ENCODE measurements at places on chromosomes 3 and 15.

GRCh38 chr15:67079361-67079760 is 14.0 kb downstream of the SMAD3 start:
- DNase-seq: no peak

GRCh38 chr3:134838599-134838998 is 43.5 kb downstream of the EPHB1 start:
- no peak for DNase-seq

DNA sequence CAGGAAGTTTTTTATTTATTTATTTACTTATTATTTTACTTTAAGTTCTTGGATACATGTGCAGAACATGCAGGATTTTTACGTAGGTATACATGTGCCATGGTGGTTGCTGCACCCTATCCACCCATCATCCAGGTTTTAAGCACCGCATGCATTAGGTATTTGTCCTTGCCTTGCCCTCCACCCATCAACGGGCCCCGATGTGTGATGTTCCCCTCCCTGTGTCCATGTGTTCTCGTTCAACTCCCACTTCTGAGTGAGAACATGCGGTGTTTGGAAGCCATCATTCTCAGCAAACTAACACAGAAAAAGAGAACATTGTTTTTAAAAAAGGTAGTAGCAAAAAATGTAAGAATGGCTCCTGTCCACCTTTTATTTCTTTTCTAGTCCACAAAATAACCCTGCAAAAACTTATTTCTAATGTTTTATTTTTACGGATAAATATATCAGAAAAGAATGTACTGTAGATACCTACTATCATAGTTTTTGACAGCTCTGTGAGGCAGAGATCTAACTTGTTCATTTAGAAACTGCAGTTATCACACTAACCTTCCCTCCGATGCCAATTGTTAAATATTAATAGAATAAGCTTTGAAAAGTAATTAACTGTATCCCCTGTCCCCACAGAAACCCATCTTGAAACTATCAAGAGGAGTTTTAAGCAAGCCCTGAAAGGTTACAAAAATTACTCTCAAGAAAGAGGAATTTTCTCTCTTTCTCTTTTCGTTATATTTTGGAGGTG is 189.2 kb downstream of the LPP start:
- DNase-seq: no peak

DNA sequence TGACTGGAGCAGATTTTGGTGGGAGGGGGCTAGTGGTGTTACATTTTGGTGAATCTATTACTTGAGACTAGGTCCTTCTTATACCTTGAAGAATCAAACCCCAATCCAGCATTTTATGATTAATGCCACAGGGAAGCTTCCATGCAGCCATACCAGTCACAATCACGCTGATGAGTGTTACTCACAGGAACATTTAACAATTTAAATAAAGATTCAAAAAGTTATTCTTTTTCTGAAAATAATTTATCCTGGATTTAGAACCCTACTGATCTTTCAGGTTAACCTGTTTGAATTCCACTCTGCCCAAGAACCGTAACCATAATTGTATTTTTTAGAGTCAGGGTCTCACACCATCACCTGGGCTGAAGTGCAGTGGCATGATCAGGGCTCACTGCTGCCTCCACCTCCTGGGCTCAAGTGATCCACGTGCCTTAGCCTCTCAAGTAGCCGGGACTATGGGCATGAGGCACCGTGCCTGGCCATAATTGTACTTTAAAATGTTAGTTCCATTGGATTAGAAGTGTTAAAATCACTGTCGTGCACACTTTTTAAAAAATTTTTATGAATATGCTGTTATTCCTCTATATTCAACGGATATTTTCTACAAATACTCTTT is 929 bp upstream of the MTMR10 start:
- DNase-seq: no peak

- no peak for DNase-seq
These were observed 14.2 kb upstream of the ANKDD1A start for GRCh38 chr15:64897345-64897985.

DNA sequence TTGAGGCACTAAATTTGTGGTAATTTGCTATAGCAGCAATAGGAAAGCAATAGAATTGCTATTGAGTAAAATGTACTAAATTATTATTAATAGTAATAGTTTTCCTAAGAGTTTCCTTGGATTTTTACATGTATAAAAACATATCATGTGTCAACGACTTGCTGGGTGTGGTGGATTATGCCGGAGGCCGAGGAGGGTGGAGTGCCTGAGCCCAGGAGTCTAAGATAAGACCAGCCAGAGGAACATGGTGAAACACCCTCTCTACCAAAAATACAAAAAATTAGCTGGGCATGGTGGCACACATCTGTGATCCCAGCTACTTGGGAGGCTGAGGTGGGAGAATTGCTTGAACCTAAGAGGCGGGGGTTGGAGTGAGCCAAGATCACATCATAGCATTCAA is 749.9 kb downstream of the TBL1XR1 start:
- DNase-seq: no peak

- no peak for DNase-seq
These were observed 72.7 kb downstream of the TIPARP start for GRCh38 chr3:156747046-156747445.

DNA sequence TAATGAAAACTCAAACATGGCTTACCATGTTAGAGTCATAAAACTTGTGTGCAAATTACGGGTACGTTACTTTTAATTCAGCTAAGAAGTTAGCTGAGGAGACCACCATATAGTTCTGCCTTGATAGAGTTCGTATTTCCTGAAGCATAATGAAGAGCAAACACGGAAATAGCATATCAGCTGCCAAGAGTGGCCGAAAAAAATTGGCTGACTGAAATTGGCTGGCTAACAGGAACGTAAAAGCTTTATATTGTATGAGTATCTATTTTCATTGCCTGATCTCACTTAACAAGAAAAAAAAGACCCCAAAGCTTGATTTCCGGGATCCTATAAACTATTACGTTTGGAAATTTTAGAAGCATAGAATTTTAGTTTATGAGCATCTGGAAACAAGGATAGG is 1222.9 kb downstream of the ZPLD1 start:
- DNase-seq: no peak

GRCh38 chr15:91953432-91953831 is 99.9 kb downstream of the SLCO3A1 start:
- DNase-seq: no peak

GRCh38 chr3:88535563-88535962 is 385.8 kb downstream of the C3orf38 start:
- no peak for DNase-seq

- DNase-seq: no peak
These were observed 94.3 kb upstream of the CBLB start for GRCh38 chr3:105963161-105963560.

DNA sequence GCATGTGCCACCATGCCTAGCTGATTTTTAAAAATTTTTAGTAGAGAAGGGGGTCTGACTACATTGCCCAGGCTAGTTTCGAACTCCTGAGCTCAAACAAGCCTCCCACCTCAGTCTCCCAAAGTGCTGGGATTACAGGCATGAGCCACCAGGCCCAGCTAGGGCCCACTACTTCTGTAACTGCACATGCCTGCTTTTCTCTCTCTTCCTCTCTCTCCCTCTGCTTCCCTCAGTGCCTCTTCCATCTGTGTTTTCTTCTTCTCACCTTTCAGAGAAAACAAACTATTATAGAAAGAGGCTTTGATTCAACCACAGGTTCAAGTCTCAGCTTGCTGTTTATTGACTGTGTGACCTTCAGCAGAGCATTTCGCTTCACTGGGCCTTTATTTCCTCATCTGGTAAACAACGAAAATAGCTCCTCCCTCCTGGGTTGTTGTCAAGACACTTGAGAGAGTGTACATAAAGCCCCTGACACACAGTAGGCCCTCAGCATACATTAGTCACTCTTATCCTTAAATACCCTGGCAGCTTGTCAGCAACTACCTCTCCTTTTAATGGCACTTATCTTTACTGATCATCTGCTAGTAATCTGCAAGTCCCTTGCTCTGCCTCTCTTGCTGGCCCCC is 10.2 kb downstream of the TADA3 start:
- no peak for DNase-seq

GRCh38 chr3:66095295-66096001 is 56.7 kb upstream of the MAGI1 start:
- no peak for DNase-seq

GRCh38 chr3:119835556-119835955 is 53.7 kb downstream of the NR1I2 start:
- no peak for DNase-seq

DNA sequence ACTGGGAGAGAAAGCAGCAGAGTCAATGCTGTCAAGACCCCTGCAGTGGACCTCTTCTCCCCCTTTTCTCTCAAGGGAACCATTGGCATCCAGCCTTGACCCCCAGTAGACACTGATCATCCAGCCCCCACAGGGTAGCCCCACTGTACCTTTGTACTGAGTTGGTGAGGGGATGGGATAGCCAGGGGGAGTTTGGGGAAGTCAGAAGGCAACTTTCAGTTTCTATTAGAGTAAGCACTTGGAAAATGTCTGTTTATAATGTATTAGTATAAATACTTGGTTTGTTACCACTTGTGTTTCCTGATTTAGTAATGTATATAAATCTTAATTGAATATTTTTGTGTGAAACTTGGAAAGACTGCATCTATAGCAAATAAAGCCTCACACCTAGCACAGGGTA is 25.0 kb downstream of the DAG1 start:
- no peak for DNase-seq

DNA sequence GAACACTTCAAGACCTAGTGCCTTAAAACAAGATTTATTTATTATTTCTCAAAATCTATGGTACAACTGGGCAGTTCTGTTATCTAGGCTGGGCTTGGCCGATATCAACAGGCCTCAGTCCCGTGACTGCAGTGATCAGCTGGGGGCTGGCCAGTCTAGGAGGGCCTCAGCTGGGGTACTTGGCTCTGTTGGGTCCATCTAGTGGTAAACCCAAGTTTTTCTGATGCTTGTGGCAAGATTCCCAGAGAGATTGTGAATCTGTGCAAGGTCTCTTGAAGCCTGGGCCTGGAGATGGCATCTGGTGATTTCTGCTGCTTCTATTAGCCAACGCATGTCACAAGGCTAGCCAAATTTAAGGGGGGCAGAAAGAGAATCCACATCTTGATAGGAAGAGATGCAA is 482.4 kb upstream of the SGO1 start:
- DNase-seq: no peak

DNA sequence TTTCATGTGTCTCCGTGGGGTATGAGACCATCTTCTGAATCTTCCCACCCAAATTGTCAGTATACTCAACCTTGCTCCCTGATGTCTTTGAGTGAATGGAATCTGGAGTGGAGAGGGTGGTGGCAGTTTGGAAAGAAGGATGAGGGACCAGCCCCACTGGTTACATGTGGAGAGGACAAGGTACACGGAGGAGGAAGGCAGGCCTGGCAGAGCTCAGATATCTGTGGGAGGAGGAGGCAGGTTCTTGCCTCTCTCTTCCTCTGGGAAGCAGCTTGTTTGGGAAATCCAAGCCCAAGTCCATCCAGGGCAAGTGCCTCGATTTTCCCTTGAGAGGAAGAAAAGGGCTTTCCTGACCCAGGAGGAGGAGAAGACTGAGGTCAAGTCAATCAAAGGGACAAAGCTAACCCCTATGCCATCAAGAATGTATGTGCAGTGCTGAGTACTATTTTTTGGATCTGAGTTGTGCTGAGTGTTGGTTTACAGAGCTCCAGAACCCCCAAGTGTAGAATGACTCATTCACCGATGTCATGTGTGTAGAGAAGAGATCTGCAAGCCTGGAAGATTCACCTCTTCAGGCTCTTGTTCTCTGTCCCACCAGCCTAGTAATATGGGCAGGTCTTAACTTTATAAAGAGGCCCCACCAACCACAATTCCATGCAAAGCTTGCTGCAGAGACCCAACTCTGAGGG is 19.8 kb upstream of the LOXL1 start:
- no peak for DNase-seq

GRCh38 chr3:108345492-108346205 is 49.3 kb downstream of the HHLA2 start:
- DNase-seq: no peak

- peak; percentile 73 for DNase-seq
These were observed 8.2 kb upstream of the C3orf38 start for GRCh38 chr3:88141458-88142083.

DNA sequence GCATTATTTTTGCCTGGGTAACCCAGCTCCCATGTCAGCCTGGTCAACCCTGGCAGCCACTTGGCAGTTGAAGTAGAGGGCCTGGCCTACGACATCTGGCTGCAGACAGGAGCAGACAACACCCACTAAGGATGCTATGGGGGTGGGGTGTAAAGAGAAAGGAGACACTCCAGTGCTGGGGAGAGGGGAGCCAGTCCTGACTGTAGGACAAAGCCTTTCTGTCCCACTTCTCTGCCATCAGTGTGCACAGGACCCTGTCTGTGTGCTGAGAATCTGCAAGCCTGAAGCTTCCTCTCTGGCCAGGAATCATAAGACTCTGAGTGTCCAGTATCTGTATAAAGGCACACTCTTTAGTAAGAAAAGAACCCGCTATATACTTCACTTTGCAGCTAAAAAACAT is 96.3 kb upstream of the CHRM5 start:
- DNase-seq: no peak
